Activated CD4-positive, alpha-beta T cell treated with anti-CD3 and anti-CD28 coated beads, Interleukin-2, amount 10 ng/mL, durations not matched to agents 24 days and 14 days (primary cell): ENCODE measurements at places on chromosomes 3 and 15. TPM values are rescaled to one million over a fixed set of nuclear protein-coding genes. Genes with fewer than 3 reads are reported as not detected.

DNA sequence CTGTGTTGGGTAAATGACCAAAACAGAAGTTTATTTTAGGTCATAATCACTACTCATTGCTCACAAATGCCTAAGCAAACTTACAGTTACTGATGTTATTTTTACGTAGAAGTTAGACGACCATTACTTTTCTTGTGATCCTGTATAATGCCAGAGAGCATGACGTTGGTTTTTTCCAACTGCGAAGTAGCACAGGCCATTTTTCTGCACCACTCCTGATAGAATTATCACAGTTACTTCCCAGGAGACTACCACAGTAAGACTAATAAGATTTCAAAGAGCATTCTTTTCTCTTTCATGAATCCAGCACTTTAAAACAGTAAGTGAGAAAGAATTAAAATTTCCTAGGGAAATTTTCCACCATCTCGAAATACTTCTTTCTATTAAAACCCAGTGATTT, 19.8 kb downstream of the CD200 start:
- DNase-seq, result peak; percentile 18

GRCh38 chr3:3212781-3213440, 33.4 kb upstream of the CRBN start:
- no peak for DNase-seq

DNA sequence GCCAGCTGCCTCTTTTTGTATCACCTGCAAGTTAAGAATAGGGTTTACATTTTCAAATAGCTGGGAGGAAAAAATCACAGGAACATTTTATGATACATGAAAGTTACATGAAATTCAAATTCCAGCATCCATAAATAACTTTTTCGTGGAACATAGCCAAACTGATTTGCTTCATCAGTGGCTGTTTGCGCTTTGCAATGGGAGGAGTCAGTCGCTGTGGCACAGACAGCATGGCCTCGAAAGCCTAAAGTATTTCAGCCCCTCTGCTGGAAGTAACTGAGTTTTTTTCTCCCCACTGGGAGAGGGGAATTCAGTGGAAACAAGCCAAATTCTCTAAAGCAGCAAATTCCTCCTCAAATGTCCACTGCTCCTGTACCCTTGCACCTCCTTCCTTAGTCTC, 271.9 kb downstream of the SUCLG2 start:
- DNase-seq, result peak; percentile 43

GRCh38 chr3:155772801-155773200, 27.9 kb upstream of the PLCH1 start:
- no peak for DNase-seq

DNA sequence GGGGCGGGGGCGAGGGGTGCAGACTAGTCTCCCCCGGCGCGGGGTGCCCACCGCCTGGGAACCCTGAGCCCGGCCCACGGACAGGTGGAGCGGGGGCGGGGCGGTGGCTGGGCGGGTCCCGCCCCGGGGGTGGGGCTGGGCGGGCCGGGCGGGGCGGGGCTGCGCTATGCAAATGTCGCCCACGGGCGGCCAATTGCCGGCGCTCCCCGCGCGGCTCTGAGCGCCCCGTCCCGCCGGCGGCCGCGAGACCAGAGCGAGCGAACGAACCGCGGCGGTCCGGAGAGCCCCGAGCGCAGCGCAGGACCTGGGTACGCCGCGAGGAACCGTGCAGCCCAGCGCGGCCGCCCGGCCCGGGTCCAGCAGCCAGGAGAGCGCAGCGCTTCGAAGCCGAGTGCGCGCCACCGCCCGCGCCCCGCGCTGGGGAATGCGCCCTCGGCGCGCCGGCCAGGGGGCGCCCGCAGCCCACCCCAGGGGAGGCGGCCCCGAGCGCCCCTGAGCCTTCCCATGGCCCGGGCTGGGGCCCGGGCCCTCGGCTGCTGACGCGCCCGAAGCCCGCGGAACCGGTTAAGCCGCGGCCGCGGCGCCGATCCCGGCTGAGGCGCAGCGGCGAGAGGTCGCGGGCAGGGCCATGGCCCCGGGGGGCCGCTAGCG, at the start of gene SEMA3F:
Gene SEMA3F, plus strand, starts transcription at position 485 of the 651 bp plus-strand sequence. CDS start 4,299 bp downstream, outside the sequence.
- DNase-seq, result peak; percentile 93

DNA sequence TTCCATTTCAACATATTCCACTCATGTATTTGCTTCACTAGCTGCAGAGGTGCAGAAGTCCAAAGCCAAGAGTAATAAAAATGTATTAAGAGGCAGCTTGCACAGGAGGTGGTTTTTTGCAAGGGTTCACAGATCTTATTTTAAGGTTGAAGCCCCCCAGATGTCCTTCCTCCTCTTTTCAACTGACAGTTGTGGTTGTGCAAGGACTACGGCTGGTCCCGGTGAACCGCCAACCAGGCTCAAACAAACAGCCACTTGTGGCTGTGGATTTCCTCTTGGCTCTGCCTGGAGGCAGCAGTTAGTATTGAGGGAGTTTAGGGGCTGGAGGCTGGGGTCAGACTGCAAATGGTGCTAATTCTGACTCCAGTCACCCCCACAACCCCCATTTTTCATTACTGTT, 240.7 kb upstream of the TBC1D5 start:
- no peak for DNase-seq

GRCh38 chr3:30035935-30036567, 570.4 kb upstream of the TGFBR2 start:
- no peak for DNase-seq

MYLK gene
- 0.21 and 0.26 TPM in 2 replicates for total RNA-seq
